ENCODE measurements at places on chromosomes 2 and 18.

GRCh38 chr2:195021711-195022507, 635.1 kb upstream of the SLC39A10 start:
- no peak for DNase-seq

DNA sequence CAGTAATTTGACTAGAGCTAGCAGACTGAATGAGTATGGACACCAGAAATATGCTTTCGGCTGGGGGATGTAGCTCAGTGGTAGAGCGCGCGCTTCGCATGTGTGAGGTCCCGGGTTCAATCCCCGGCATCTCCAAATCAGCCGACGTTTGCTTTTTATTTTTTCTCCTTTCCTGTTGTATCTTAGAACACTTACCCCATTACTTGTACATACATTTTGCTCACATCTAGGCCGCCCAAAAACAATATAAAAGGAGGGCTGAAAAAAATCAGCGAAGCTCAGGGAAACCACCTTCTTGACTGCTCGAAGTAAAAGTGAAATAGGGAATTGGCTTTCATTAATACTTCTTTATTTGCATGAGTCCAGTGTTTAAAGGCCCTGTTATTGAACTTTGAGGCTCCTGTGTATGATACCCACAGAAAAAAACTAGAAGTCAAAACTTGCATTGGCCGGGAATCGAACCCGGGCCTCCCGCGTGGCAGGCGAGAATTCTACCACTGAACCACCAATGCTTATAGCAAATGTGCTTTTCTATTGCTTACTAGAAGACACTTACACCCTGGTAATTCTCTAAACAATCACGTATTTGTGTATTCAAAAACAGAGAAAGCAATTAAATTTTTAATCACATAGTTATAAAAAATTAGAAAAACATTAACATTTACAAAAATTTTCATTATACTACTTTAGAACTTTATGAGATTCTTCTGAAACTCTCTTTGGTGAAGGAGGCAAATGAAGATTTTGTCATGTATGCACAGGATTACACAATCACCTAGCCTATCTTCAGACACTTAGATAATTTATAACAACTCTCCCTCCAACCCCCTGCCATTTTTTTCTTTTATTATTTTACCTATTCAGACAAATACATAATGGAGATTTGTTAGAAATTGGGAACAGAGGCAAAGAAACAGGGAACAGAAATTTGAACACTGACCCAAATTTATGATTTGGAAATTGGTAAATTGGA, 35.2 kb upstream of the GPD2 start:
- peak; percentile 78 for DNase-seq

DNA sequence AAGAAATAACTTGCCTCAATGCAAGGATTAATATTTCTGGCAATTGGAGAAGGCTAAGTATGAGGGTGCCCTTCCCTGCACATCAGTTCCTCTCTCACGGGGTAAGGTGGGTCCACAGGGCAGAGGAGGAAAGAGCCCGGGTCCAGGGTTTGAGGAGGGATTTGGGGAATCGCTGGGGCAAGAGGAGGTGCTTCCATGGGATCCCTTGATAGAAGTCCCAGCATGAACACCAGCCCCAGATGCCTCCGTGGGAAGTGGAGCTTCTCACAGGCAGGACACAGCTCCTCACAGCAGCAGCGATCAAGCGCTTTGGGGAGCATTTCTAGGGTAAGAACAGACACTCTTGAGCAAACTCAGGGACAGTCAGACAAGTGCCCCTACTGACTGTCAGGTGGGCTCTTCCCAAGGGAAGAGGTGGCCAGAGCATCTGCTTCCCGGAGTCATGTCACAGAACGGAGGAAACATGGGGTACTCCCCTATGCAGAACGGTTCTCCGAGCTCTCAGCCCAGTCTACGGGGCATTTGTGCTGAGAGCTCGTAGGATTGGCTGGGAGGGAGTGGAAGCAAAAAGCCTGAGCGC, 218.9 kb upstream of the ARL4C start:
- DNase-seq: no peak

- no peak for DNase-seq
These were observed 89.2 kb downstream of the PLCL1 start for GRCh38 chr2:197893403-197894177.

- no peak for DNase-seq
These were observed 570.2 kb upstream of the TNP1 start for GRCh38 chr2:217429981-217430500.
